T-helper 22 cell (primary cell): ENCODE measurements at places on chromosomes 2 and 18.

GRCh38 chr18:50994031-50994430, 26.2 kb downstream of the ELAC1 start:
- DNase-seq = no peak

DNA sequence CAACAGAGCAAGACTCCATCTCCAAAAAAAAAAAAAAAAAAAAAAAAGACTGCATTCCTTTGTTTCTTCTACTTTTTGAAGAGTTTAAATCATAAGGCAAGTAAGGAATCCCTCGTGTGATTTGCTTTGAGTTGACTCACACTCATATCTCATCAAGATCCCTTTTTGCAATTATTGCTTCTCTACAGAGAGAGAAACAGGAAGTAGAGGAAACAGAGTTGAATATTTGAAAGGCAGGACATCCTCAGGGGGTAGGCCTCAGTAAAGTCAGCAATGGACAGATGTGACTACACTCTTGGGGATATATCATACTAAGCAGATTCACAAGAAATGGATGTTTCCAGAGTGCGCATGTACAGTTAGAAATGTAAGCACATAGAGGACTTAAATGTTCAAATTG, 11.2 kb upstream of the EFR3B start:
- no peak for DNase-seq

- DNase-seq = no peak
These were observed 116.6 kb upstream of the MSH6 start for GRCh38 chr2:47666332-47666731.

DNA sequence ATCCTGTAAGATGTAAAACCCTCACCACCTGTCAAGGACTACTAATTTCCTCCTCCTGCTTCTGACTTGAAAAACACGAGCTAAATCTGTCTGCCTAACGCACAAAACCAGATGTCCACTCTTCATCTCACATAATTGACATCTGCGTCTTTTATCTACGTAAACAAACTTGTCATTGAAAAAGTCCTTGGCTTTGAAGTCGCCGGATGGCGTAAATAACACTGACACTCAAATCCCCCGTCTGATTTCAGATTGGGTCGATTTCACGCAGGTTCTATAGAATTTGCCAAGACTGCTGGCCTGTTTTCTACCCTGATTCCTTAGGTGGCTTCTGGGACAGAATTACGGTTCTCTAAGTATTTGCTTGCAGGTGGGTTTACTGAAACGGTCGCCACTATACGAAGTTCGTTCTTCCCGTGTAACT, 539 bp upstream of the MOB4 start:
- DNase-seq = no peak

- DNase-seq = no peak
These were observed 96.4 kb upstream of the NOL4 start for GRCh38 chr18:34321066-34321465.

GRCh38 chr2:82735336-82735735, 1723.7 kb downstream of the SUCLG1 start:
- no peak for DNase-seq

DNA sequence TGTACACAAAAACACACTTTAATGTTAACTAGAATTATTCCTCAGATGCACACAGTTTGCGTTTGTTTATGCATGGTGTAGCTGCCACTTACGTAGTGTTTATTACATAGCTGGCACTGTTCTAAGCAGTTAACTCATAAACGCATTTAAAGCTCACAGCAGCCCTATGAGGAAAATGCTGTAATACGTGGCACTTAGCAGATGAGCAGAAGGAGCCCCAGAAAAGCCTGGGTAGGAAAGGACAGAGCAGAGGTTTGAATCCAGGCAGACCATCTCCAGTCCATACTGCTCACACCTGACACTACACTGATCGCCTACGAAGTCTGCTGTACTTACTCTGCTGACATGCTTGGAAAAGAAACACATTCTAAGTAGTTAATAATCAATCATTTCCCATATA, 66.6 kb downstream of the BCL2 start:
- DNase-seq = no peak

DNA sequence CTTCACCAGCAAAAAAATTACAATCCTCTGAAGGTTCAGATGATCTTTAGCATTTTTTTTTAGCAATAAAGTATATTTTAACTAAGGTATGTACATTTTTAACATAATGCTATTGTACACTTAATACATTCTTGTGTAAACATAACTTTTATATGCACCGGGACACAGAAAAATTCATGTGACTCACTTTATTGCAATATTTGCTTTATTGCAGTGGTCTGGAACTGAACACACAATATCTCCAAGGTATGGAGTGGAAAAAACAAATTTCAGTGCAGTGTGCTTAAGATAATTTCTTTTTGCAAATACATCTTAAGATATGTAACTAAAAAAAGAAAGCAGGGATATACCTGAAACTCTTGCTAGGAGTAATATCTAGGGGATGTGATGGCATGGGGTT, 5.1 kb upstream of the TWSG1 start:
- DNase-seq = no peak

DNA sequence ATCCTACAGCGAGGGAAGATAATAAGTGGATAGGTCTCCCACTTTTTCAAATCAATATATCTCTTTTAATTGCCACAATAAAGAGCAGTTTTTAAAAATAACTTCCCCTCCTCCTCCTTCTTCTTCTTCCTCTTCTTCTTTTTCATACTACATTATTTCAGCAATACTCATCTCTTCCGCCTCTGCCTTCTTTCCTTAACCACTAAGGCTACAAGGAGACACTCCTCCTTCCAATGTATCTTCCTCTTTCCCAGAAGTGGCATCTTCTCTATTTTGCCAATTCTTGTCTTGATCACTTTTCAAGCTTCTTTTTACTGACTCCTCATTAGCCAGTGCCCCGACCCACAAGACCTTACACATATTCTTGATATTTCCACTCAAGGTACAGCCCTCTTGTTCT, 546.6 kb upstream of the CHAC2 start:
- no peak for DNase-seq

DNA sequence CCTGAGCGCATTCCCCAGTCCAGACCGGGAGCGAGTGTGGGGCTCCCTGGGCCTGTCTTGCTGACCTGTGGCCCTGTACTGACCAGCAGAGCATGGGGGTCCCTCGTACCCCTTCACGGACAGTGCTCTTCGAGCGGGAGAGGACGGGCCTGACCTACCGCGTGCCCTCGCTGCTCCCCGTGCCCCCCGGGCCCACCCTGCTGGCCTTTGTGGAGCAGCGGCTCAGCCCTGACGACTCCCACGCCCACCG, 5.3 kb downstream of the NEU4 start:
- DNase-seq = no peak

DNA sequence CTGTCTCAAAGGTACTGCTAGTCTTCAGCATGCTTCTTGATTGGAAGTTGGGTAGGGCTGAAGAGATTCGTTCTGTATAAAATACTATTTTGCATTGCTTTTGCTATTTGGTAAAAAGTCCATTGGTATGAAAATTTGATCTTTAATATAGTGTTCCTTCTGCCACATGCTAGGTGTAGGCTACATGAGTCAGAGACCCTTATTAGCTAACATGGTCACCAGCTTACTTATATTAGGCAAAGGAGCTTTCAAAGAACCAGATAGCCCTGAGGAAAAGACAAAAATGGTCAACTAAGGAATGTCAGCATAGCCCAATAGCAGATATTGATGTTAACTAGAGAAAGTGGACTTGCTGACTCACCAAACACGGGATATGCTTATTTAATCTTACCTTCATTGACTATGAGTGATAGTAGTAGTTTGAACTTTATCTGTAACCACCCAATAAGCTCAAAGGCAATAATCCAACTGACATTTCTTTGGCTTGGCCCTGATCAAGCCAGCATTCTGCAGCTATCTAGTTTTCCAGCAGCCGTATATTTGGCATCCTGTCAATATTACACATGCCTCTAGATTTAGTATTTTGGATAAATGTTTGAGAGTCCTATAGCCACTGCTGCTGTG, 110.0 kb downstream of the TPGS2 start:
- no peak for DNase-seq

- no peak for DNase-seq
These were observed 121.5 kb downstream of the LPIN1 start for GRCh38 chr2:11867926-11868325.

GRCh38 chr2:60589104-60589503, 35.6 kb upstream of the BCL11A start:
- DNase-seq = no peak

GRCh38 chr2:158232476-158232875, 130.8 kb downstream of the UPP2 start:
- no peak for DNase-seq

DNA sequence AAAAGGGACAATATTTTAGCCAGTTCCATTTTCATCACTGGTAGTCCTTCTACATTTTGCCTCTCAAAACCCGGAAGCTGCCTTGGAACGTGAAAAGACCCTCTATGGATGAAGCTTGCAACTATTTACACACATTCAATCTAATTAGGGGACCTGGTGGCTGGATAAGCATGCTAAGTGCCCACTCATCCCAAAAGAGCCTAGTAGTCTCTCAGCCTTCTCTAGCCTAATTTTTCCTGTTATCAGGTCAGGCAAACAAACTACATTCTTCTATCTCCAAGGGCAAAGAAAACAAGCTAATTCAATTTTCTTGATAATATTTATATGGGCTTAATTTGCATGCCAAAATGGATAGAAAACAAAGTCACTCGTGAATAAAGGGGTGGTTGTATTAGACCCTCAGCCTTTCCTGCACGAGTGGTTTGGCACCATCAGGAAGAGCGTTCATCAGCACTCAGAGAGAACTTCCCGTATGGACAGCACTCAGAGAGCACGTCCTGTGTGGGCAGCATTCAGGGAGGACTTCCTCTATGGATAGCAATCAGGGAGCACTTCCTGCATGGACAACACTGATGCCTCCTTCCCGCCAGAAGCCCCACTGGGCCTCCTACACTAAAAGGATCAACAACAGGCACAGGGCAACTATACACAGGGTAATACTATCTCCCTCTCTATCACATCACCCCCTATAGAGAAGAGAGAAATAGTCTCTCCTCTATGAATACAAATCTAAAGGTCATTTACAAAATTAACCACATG, 122.2 kb downstream of the RBMS1 start:
- no peak for DNase-seq

- DNase-seq = no peak
These were observed 555.6 kb upstream of the ZEB2 start for GRCh38 chr2:145075454-145076062.

GRCh38 chr2:26846334-26847306, 1.3 kb upstream of the DPYSL5 start:
- DNase-seq = no peak

DNA sequence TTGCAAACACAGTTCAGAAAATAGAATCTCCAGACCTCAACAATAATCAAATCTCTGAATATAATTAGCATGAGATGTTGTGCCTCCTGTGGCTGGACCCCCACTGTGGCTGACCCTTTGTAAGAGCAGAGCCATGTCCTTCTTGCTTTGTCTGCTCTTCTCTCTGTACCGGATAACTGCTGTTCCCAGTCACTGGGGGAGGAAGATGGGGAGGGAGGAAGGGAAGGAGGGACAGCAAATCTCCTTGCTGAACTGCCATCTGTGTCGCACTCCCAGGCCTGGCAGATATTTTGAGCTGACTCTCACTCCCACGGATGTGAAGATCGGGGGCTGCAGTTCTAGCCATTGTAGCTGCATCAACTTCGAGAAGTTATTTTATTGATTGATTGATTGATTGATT, 319.0 kb upstream of the CXCR4 start:
- DNase-seq = no peak

- DNase-seq = no peak
These were observed 90.5 kb downstream of the NXPH2 start for GRCh38 chr2:138689705-138690104.

DNA sequence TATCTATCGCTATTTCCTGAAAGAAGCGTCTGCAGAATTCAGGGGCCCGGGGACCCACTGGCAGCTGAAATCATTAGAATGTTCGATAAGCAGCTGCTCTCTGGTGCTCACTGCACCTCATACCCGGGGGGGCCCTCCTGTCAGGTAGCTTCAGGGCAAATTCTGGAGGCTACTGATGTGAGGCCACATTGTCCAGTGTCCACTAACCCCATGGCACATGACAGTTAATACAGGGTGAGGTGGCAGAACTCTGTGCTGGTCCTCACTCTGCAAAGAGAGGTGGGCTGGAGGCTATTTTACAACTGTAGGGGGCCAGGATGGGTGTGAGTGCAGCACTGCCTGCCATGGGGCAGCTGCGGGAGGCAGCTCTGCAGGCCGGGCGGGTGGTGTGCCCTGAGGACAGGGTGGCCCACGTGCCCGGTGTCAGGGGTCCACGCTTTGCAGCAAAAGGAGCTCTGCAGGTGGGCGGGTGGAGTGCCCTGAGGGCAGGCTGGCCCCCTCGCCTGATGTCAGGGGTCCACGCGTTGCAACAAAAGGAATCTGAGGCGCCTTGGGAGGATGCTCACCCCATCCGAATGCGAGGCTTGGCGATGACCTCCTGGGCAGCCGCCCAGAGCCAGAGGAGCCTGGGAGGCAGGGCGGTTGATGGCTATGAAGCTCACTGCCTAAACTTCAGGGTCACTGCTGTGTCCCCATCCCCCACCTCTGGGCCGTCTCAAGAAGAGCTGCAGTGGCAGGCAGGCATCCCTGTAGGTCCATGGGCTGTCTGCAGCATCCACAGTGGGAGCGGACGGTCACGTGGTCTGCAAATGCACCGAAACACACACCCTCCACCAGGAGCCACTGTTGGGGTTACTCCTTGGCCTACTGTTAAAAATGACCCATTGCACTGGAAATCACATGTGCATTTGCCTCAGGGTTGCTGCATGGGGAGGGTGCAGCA, 207.0 kb upstream of the SALL3 start:
- no peak for DNase-seq

DNA sequence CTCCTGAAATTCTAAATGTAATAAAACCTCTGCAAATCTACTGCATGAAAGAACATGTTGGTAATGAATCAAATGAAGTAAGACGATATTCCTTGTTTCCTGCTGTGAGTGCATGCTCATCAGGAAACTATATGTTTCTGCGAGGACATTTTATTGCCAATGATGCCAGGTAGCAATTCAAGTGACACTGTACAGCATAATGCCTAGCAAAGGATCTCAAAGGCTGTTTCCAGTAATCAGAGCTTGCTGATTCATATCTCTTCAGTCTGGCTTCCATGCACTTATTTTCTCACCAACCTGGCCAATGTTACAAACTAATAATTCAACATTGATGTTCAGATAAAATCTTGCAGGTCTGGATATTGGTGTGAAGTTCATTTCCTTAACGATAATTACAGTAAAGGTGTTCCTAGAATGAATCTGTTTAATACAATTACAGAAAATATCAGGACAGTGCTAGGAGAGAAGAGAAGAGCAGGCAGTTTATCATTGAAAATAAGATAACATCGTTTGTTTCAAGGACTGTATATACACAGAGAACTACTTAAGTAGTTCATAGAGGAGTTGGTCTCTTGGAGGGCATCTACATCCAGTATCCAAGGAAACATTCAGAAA, 568.5 kb upstream of the SOX11 start:
- DNase-seq = no peak

DNA sequence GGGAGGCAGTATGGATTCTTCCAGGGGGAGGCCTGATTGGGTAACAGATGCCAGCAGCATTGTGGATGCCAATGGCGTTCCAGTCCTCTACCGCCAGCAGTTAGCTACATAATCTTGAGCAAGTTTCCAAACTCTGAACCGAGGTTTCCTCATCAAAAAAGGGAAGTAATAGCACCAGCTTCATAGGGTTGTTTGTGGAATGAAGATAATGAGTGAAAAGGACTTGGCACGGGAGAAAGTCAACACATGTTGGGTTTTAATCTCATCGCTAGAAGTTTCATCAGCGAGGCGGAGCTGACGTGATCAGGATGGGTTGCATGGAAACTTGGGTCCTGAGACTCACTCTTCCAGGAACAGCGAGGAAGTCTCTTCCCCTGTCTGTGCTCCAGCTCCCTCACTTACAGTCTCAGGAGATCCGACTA, 266.7 kb downstream of the SH3BP4 start:
- no peak for DNase-seq
